Right ventricle myocardium inferior (tissue), 1 donor: ENCODE measurements at places on chromosomes 11 and 22.

- DNase-seq: no peak
These were observed 67.2 kb downstream of the MICAL3 start for GRCh38 chr22:17957204-17957603.

DNA sequence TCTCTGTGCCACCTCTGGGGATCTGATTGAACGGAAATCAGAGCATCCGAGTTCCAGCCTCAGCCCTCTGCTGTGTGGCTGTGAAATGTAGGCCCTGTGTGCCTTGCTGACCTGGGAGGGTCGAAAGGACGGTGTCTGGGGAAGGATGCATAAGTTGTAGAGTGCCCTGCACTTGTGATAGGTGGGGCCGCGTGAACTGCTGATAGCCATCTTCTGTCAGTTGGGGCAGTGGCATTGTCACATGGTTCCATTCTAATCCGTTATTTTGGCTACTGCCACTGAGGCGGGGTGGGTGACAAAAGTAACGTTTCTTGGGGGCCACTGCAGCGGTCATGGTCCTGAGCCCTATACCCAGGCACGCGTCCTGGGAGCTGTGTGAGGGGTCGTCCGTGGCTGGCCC, 63.4 kb downstream of the LRP5 start:
- DNase-seq: no peak

DNA sequence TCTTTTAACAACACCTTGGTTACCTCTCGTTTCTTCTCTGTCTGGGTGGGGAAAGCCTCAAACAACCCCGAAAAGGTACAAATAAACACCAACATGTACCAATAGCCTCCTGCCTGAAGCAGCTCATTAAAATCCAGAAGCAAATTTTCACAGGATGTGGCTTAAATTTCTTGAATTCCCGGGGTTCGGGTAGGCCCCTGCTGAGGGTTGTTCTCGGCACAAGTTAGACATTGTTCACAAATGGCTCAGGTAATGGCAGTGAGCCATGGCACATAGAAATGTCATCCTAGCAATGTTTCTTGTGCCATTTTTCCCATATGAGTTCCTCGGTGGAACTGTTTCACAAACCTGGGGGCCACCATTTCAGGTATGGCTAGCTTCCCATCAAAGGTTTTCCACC, 19.7 kb upstream of the GLYATL1 start:
- DNase-seq: no peak

DNA sequence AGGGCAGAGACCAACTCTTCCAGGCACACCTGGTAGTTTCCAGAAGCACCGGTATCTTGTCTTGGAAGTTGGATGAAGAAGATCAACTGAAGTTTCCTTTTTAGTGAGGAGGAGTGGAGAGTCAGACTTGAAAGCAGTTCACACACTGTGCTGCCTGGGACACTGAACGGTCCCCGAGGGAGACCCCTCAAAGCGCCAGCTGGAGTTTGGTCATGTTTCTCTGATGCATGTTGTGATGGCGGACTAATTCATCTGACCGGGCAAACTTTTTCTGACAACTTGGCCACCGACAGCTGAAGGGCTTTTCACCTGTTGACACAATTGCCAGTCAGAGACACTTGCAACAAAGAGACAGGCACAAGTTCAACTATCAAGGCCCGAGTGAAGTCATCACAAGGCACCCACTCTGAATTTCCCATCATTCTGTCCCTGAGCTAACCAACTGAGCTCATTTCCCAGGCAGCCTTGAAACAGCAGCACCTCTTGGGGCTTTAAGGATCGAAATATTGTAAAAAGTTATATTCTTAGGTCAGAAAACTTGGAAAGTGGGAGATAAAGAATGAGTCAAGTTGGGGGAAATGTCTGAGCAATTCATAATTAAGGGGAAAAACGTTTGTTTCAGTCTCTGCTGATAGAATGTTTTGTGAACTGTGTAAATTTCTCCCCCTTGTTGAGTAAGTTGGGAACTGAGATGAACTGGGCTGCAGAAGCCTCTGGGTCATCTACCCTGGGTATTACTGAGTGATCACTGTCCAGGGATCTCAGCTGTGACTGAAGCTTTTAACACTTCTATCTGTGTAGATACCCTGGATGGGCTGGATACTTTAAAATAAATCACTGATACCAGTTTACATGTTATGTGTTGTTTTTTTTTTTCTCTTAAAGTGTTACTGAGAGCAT, 46.2 kb downstream of the WT1 start:
- DNase-seq: no peak
